Activated CD4-positive, alpha-beta T cell treated with anti-CD3 and anti-CD28 coated beads for 24 hours (primary cell): ENCODE measurements at places on chromosomes 12 and 14.

- DNase-seq: no peak
Observed at GRCh38 chr14:75521415-75522199, 662 bp upstream of the BATF start.

- no peak for DNase-seq
Observed at GRCh38 chr12:94831081-94831751, 172.3 kb downstream of the NDUFA12 start.

DNA sequence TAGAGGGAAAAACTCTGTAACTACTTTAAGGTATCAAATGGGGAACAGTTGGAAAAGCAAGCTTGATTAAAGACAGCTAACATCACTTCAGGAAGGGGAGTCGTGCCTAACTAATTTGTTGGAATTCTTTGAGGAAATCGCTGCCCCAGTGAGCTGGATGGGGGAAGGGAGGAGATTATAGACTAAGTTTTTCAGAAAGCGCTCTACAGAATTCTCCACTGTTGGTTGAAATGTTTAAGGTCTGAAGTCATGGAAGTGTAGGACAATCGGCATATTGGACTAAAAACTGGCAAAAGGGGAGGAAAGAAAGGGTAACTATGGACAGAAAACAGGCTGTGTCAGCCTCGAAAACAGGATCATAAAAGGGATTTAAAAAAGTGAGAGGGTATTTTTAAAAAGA, 229.9 kb upstream of the HMGA2 start:
- DNase-seq: no peak

- no peak for DNase-seq
Observed at GRCh38 chr12:101902641-101903040, 25.3 kb downstream of the DRAM1 start.

DNA sequence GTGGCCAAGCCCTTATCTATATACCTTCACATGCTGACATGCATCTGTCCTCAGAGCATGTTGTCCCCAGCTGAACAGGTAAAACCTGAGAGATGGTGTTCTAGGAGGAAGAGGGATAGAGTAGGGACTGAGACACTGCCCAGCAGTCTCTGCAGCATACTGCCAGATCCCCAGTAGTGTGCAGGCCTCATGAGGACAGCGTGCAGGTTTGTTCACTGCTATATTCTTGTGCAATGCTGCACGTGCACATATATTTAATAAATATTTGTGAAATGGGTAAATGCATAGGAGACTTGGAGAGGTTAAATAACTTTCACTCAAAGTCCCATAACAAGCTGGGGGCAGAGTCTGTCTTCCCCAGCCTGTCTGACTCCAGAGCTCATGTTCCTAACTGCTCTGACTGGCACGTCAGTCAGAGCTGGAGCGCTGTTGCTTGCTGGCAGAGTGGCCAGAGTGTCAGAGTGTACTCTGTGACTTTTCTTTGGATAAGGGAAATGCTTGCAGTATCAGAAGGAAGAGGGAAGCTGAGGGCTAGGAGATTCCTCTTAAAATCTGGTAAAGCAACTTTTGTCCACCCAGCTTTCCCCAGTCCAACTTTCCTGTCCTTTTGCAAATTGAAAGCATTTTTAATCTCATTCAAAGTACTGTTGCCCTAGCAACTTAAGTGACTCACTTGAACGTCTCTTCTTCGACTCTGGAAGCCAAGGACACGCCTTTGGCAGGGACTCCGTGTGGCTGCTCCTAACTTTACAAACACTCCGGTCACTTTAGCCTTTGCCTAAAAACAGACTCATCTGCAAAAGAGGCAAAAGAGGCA, 14.9 kb upstream of the POLR3B start:
- no peak for DNase-seq

- DNase-seq: no peak
Observed at GRCh38 chr12:15540005-15540404, 217.7 kb downstream of the PTPRO start.

- DNase-seq: no peak
Observed at GRCh38 chr14:34766060-34766459, 51.7 kb upstream of the CFL2 start.

- no peak for DNase-seq
Observed at GRCh38 chr12:48029491-48030172, 25.4 kb upstream of the COL2A1 start.

GRCh38 chr12:45893240-45893639, 97.1 kb downstream of the SCAF11 start:
- no peak for DNase-seq

- no peak for DNase-seq
Observed at GRCh38 chr14:78592616-78593219, 422.5 kb downstream of the NRXN3 start.

GRCh38 chr14:85124631-85125290, 405.2 kb upstream of the FLRT2 start:
- no peak for DNase-seq

DNA sequence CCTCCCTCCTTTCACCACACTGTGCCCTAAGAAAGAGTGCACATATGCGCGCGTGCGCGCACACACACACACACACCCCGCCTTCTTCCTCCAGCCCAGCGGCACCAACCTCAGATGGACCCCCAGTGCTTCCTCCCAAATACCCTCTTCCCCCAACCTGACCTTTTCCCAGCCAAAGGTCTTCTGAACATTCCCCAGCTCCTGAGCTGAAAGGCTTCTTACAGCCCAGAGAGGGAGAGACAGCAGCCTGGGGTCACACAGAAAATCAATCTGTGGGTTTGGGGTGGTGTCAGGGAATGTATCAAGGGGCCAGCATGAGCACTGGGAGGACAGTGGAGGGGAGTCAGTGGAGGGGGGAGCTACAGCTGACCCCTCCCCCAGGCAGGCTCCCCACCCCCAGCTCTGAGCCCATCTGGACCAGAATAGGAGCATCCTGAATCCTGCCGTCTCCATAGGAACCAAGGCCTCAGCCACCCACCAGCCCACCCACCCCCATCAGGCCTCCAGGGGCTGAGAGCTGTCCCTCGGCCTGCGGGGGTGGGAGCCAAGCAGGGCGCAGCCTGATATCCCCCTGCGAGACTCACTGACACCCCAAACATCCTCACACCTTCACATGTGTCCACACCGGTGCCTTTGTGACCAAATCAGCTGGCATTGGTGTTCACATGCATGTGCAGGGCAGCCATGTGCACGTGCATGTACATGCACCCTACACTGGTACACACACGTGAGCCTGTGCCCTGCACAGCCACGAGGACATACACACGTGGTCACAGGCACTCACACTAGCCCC, 5.7 kb downstream of the RASAL1 start:
- DNase-seq: no peak

- no peak for DNase-seq
Observed at GRCh38 chr12:26870491-26871419, 37.8 kb upstream of the ITPR2 start.

DNA sequence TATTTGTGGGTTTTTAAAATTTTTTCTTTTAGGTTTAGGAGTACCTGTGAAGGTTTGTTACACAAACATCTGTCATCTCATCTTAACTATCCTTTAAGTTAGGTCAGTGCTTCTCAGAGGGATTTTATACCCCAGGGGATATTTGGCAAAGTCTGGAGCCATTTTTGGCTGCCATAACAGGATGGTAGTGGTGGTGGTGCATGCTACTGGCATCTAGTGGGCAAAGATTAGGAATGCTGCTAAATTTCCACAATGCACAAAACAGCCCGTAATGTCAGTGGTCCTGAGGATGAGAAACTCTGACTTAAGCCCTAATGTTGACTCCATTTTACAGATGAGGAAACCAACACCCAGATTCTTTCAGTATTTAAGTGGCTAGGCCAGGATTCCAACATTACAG, 85.2 kb upstream of the MYF6 start:
- no peak for DNase-seq

- DNase-seq: no peak
Observed at GRCh38 chr12:67994046-67994445, 4.8 kb downstream of the IFNG-AS1 start.

- DNase-seq: peak; percentile 10
Observed at GRCh38 chr12:2624543-2625288, 170.1 kb upstream of the FKBP4 start.

- no peak for DNase-seq
Observed at GRCh38 chr12:117724543-117724942, 244.2 kb downstream of the KSR2 start.

GRCh38 chr14:32536175-32536574, 207.1 kb downstream of the AKAP6 start:
- no peak for DNase-seq

GRCh38 chr12:76033081-76034011, 1.8 kb upstream of the PHLDA1 start:
- DNase-seq: no peak

- DNase-seq: no peak
Observed at GRCh38 chr12:38162708-38163441, 153.7 kb upstream of the ALG10B start.

DNA sequence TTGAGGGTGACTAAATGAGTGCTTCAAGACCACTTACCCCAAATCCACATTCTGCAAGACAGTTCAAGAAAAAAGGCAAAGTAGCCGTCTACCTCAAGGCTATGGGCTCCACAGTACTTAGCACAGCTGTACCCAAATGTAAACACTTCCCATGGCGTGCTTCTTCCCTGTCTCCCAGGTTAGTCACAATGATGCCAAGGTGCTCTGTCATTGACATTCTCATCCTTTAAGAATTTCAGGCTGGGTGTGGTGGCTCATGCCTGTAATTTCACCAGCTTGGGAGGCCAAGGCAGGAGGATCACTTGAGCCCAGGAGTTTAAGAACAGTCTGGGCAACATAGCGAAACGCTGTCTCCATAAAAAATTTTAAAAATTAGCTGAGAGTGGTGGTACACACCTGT, 51.2 kb upstream of the CERS5 start:
- no peak for DNase-seq

DNA sequence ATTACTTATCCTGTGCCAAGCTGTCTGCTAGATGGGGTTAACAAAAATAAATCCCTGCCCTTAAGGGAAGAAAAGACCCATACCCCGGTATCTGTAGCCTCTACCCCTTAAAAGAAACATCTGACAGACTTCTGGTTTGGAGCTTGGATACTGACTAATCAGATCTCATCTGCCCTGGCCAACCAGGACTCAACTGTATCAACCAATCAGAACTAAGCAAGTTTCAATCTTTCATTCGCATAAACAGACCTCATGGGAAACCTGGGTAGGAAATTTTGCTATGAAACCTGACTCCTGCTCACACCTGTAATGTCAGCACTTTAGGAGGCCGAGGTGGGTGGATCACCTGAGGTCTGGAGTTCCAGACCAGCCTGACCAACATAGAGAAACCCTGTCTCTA, 26.4 kb upstream of the PRMT8 start:
- DNase-seq: no peak

DNA sequence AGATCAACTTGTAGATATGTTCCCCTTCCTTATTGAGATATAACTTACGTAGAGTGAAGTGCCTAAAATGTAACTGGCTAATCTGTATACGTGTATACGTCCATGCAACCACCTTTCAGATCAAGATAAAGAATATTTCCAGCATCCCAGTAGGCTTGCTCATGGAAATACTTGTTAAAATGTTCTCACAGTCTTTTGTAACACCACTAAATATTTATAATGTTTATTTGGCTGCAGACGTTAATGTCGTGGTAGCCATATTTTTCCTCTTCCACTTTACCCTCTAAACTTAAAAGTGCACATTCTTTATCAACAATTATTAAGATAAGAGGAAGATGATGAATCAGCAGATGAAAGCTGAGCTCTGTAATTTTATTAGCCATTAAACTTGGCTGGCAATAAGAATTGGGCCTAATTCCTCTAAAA, 447.4 kb downstream of the AEBP2 start:
- no peak for DNase-seq

GRCh38 chr12:80648881-80649280, 58.6 kb upstream of the MYF6 start:
- no peak for DNase-seq

- DNase-seq: no peak
Observed at GRCh38 chr12:50101663-50102062, 2.1 kb upstream of the GPD1 start.

DNA sequence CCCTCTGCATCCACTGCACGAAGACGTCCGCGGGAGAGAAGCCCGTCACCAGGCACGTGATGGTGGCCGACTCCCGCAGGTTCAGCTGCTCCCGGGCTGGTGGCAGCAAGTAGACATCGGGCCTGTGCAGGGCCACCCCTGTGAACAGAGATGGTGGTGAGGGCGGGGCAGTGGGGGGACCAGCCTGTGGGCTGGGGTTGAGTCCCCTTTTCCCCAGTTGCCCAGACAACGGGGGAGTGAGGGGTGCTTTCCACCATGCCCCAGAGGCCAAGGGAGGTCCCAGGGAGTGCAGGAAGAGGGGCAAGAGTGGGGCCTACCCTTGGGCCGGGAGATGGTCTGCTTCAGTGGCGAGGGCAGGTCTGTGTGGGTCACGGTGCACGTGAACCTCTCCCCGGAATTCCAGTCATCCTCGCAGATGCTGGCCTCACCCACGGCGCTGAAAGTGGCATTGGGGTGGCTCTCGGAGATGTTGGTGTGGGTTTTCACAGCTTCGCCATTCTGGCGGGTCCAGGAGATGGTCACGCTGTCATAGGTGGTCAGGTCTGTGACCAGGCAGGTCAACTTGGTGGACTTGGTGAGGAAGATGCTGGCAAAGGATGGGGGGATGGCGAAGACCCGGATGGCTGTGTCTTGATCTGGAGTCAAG, 328.3 kb downstream of the TMEM121 start:
- DNase-seq: no peak

DNA sequence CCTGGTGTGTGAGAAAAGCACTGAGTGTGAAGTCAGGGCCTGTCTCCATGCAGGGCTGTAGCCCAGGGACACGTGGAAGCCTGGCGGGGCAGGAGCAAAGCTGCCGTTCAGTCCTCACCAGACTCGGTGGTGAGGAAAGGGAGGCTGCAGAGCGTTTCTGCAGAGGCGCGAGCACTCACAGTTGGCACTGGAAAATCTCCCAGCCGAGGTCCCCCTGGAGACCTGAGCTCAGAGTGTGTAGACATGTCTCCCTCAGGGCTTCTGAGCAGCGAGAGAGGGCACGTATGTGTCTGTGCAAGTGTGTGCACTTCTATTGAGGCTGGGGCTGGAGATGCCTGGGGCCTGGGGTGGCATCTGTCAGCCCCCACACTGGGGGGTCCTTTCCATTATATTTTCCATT, 11.0 kb upstream of the HHIPL1 start:
- DNase-seq: no peak

- no peak for DNase-seq
Observed at GRCh38 chr14:56300495-56300894, 182.3 kb downstream of the PELI2 start.

DNA sequence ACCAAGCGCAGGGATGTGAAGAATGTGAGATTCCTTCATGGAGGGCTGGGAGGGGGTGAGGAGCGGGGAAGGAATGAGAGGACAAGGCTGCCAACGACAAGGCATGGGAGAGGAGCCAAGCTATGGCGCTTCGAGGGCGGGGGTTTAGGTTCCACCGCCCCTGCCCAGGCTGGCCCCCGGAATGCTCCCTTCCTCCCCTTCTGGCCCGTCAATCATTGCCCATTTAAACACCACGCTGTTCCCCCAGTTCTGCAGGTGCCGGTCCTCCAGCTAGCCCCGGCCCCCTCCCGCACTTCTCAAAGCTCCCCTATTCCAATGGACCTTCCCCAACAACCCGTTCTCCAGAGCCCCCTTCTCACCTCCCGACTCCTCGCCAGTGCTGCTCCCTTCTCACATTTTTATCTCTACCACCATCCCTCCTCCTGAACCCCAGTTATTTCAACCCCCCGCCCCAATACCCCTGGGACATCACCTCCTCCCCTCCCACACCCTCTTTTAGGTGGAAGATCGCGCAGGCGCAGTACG, 428 bp downstream of the RNF41 start:
- no peak for DNase-seq

GRCh38 chr12:90801776-90802175, 153.2 kb downstream of the CCER1 start:
- DNase-seq: no peak

- no peak for DNase-seq
Observed at GRCh38 chr12:67456431-67456901, 187.3 kb downstream of the CAND1 start.

- DNase-seq: peak; percentile 10
Observed at GRCh38 chr14:91911474-91912032, 35.9 kb downstream of the FBLN5 start.
